Fibroblast of skin of scalp (primary cell): ENCODE measurements at places on chromosomes 16 and 17.

DNA sequence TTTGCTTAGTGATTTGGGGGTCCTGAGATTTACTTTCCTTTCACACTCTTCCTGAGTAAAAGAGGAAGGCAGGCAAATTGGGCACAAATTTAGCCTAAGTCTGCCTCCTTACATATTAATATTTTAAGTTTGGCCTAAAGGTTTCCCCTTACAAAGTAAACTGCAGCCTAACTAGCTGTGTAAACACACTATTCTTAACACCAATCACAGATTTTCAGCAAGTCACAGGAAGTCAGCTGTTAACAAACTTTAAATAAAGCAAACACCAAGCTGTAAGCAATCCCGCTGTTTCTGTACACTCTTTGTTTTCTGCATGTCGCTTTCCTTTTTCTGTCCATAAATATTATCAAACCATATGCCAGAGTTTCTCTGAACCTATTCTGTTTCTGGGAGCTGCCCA lies 45.1 kb upstream of the ABCC11 start:
- no peak for DNase-seq

DNA sequence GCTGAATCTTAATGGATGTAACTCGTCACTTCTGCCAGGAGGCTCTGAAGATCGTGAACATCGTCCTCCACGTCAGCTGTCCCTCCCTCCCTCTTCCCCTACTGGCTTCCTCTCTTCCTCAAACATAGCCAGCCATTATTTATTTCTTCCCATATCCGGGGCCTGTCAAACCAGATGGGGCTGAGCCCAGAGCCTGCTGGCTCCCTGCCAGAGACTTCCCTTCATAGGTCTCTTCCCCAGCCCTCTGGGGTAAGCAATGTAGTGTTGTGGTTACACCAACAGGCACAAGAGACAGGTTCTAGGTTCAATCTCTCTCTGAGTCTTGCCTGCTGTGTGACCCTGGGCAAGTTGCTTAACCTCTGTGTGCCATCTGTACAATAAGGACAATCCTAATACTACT lies 40.1 kb upstream of the ZFP90 start:
- DNase-seq = no peak

GRCh38 chr17:44788139-44788538 lies 29.4 kb downstream of the ADAM11 start:
- no peak for DNase-seq

- DNase-seq = peak; percentile 69
Measured at GRCh38 chr17:81400154-81400977, 5.1 kb downstream of the BAHCC1 start.

DNA sequence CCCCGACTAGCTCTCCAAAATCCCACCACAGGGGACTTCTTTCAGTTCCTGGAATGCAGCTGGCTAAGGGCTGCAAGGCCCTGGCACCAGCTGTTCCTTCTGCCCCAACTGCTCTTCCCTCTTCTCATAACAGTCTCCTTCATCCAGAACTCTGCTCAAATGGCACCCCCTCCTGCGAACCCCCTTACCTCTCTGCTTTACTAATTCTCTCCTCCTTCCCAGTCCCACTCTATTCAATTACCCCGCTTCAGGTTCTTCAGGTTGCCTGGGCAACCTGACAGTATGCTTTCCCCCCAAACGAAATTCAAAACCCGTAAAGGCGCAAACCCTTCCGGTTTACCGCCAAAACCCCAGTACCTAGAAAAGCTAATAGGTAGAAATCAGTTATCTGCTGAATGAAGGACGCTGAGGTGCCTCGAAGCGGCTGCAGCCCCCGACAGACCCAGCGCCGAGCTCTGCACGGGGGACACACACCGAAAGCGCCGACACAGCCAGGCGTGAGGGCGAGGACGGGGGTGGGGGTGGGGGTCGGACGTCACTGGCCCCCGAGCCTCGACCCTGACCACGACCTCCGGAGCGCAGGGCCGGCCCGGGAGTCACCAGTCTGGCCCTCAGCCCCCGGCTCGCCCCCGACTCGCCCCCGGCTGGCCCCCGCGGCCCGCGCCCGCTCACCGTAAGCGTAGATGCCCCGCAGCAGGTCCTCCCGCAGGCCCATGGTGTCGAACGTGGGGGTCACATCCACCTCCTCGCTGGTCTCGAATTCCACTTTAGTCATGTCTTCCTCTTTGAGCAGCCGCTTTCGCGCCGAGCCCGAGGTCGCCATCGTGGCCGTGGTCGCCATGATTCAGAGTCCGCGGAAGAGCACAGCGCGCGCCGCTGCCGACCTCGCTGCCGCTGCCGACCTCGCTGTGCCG lies 550 bp downstream of the EIF4A3 start:
- DNase-seq = no peak

- DNase-seq = no peak
Measured at GRCh38 chr16:20611975-20612481, 35.9 kb upstream of the ACSM2B start.

GRCh38 chr16:68605746-68606145 lies 39.4 kb upstream of the CDH3 start:
- no peak for DNase-seq

- DNase-seq = no peak
Measured at GRCh38 chr17:68577497-68577821, 23.7 kb downstream of the FAM20A start.

- DNase-seq = no peak
Measured at GRCh38 chr16:56257239-56257638, 66.0 kb downstream of the GNAO1 start.

- no peak for DNase-seq
Measured at GRCh38 chr17:81251709-81252301, 12.7 kb downstream of the NDUFAF8 start.

- no peak for DNase-seq
Measured at GRCh38 chr16:80618862-80619648, 78.3 kb downstream of the DYNLRB2 start.

DNA sequence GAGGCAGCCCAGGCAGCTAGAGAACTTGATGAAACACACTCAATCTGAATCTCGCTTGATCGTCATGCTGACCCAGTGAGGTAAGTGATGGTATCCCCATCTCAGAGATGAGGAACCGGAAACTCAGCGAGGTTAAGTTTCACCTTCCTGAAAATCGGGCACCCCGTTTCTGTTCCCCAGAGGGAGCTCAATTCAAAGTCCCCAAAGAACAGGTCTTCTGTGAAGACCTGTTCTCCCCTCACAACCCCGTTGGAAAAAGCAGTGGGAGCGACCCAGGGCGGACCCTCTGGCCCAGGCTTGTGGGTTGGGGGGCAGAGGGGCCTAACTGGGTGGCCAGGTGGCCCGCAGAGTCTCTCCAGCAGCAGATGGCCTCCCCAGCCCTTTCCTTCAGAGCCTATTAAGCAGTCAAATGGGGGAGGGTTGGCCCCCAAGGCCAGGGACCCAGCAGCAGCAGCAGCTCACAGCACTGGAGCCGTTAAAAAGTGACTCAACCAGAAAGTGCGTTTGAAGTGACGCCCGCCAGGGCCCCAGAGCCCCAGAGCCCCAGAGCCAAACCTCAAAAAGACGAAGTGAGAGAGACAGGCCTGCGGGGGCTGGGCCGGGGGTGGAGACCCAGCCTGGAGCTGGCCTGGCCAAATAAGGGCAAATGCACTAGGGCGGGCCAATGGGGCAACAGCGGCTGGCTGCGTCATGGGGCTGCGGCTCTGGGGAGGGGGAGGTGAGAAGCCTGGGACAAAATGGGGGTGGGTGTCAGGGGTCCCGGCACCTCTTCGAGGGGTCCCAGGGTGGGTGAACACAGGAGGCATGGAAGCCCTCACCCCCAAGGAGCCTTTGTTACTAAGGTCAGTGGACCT lies 9.2 kb upstream of the TSPOAP1 start:
- DNase-seq = peak; percentile 98

GRCh38 chr16:54216688-54217087 lies 69.9 kb downstream of the IRX3 start:
- DNase-seq = no peak

GRCh38 chr17:82013341-82013740 lies 9.3 kb downstream of the CENPX start:
- DNase-seq = no peak

DNA sequence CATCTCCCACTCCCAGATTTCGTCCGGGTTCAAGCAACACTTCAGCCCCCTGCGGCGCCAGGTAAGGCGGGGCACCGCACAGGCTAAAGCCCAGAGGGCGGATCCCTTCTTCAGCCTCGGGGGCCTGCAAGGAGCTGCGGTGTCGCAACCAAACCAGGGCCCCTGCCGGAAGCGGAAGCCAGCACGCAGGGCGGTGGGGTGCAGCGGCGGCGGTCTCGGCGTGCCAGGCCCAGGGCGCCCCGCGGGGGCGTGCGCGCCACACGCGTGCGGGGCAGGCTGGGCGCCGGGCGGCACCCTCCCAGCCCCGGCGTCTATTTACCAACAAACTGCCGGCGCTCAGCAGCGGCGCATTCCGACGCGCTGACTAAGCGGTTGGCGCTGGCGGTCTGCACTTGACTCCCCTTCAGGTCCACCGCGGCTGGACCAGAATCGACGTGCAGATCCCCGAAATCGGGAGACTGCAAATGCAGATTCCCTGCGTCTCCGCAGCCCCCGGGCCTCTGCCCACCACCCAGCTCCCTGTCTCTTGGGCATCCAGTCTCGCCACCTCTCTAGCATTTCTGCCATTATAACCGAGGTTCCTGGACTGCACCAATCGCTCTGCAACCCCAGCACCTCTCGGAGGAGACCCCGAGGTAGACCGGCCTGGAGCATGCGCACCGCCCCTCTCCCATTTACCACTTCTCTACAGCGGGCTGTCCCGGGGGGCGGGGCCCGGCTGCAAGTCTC lies 421 bp upstream of the DLX4 start:
- DNase-seq = peak; percentile 52

DNA sequence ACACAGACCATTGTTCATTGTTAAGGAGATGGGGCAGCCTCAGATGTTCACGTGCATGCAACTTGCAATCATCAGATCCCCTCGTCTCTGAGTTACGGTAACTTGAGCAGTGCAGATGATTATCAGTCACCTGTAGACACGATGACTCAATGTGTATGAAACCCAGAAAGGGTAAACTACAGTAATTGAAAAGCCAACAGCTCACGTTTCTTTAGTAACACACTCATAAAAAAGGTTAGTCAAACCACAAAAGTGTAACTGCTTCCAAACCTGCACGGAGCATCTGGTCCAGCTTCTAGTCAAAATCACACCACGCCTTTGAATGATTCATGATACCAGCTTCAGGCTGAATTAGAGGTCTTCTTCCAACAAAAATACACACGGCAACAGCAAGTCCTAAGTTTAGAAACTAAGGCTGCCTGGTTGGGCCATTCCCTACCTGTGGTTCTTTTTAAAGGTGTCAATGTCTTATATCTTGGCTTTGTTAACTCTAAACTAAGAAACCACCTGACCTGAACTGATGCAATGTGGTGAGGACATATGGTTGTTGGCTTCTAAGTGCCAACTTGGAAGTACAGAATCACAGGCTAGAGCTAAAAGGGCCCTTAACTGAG lies 32.3 kb downstream of the GRB7 start:
- no peak for DNase-seq

DNA sequence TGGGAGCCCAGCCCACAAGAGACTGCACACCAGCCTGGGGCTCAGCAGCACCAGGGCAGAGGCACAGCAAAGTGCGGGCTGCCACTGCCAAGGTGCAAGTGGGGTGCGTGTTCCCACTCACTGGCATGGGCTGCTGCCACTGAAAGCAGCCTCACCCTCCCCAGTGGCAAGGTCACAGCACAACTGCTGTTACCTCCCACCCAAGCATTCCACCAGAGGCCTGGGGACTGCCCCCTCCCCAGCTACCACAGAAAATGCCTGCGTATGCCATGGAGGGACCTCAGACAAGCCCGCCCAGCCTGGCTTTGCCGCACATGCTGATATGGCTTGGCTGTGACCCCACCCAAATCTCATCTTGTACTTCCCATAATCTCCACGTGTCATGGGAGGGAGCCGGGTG lies 33.1 kb downstream of the MEAK7 start:
- DNase-seq = no peak

DNA sequence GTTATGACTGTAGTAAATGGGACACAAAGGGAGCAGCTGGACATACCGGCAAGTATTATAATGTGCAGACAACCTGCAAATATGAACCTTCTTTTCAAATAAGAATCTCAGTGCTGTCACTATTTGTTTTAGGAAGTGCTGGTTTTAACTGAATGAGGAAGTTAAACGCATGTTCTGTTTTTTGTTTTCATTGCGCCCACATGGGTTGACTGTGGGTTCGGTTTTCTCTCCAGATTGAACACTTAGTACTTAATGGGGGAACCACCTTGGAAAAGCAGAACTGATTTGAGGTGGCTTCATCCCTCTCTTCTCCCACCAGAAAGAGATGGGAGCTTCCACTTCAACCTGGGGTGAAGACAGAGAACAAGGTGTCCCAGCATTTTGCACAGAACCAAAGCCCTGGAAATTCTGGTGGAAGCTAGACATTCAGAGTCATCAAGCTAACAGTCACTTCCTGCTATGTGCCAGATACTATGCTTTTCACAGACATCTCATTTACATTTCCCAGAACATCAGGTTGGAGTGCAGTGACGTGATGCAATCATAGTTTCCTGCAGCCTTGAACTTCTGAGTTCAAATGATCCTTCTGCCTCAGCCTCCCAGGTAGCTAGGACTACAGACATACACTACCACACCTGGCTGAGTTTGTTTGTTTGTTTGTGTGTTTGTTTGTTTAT lies 149.8 kb downstream of the CDH13 start:
- no peak for DNase-seq

DNA sequence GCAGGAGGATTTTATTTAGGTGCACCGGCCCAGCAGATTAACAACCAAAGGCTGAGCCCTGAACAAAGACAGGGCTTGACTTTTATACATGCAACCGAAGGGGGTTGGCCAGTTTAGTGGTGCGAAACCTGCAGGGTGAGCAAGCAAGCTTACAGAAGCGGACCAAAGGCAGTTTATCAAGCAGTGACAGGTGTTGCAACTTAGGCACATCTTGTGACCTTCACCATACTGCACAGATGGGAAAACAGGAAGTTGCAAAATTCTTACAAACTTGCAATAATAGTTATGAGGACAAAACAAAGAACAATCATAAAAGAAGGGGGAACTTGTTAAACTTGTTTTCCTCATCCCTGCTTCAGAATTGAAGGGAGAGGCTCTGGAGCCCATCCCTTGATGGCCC lies 1265.1 kb downstream of the CDH8 start:
- no peak for DNase-seq

GRCh38 chr17:43984521-43984920 lies 19.9 kb upstream of the NAGS start:
- DNase-seq = no peak

DNA sequence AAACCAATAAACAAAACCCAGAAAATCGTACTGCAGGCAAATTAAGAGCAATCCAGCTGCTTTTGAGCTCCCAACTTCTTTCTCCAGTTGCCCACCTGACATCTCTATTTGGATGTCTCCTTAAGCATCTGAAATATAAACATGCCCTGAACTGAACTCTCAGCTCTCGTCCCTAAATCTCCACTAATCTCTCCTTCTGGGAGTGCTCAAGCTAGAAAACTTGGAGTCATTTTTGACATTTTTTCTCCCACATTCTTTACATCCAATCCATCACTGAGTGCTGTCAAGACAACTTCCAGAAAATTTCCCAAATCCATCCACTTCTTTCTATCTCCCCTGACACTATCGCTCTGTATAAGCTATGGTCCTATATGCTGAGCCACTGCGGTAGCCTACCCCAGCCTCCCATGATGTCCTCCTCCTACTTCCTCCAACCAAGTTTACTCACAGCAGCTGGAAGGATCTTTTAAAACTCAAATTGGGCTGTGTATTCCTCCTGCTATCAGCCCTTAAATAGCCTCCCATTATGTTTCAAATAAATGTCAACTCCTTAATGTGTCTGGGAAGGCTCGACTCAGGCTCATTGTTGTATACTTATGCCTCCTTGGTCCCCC lies 53.1 kb downstream of the HS3ST3B1 start:
- peak; percentile 52 for DNase-seq

- no peak for DNase-seq
Measured at GRCh38 chr16:5412731-5413130, 315.1 kb upstream of the EEF2KMT start.

- no peak for DNase-seq
Measured at GRCh38 chr17:81792675-81793615, 11.0 kb upstream of the GCGR start.

- no peak for DNase-seq
Measured at GRCh38 chr17:43631429-43631828, 30.3 kb downstream of the MEOX1 start.
